Mesenteric fat pad (tissue), 1 donor: ENCODE measurements at places on chromosomes 1 and 21. TPM values are rescaled to one million over a fixed set of nuclear protein-coding genes. Genes with fewer than 3 reads are reported as not detected.

DNA sequence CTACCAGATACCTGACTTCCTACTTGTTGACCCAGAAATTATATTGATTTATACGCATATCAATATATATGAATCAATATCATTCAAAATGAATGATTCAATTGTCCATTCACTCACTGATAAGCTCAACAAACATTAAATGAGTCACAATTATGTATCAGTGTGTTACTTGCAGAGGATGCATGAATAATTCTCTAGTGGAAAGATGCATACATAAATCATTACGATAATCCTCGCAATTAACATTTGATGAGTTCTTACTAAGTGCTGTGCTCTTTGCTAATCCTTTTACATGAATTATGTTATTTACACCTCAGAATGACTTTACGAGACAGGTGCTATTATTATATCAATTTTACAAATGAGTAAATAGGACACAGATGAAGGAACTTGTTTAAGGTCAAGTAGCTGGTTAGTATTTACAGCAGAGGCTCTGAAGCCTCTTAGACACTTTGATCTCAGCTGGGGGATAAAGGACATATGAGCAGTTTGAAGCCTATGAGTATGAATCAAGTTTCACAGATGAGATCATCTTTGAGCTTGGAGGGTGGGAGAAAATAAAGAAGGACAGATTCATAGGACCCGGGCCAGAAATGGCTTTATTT lies 112.8 kb upstream of the ADAMTS5 start:
- DNase-seq, result no peak

GRCh38 chr1:232174306-232174705 lies 455.6 kb downstream of the SIPA1L2 start:
- DNase-seq, result no peak

- DNase-seq, result no peak
Observed at GRCh38 chr1:6580119-6580592, 362 bp downstream of the ZBTB48 start.

DNA sequence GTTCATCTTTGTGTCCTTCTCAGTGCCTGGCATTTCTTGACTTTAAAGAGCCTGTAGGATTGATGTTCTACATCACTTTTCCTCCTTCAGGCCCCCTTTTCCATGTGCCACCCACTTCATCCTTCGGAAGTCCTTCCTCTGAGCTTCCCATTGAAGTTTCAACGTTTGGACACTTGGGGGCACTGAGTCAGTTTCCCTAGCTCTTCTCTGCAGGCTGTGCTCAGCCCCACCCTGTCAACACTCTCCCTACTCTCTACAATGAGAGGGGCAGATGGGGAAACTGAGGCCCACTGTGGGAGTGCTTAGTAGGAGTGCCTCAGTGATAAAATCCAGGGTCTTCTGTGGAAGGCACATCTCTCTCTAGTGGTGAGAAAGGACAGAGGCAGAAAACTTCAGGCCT lies 11.9 kb downstream of the KCNJ10 start:
- no peak for DNase-seq

- no peak for DNase-seq
Observed at GRCh38 chr1:9086796-9087195, 17.4 kb upstream of the SLC2A5 start.

DNA sequence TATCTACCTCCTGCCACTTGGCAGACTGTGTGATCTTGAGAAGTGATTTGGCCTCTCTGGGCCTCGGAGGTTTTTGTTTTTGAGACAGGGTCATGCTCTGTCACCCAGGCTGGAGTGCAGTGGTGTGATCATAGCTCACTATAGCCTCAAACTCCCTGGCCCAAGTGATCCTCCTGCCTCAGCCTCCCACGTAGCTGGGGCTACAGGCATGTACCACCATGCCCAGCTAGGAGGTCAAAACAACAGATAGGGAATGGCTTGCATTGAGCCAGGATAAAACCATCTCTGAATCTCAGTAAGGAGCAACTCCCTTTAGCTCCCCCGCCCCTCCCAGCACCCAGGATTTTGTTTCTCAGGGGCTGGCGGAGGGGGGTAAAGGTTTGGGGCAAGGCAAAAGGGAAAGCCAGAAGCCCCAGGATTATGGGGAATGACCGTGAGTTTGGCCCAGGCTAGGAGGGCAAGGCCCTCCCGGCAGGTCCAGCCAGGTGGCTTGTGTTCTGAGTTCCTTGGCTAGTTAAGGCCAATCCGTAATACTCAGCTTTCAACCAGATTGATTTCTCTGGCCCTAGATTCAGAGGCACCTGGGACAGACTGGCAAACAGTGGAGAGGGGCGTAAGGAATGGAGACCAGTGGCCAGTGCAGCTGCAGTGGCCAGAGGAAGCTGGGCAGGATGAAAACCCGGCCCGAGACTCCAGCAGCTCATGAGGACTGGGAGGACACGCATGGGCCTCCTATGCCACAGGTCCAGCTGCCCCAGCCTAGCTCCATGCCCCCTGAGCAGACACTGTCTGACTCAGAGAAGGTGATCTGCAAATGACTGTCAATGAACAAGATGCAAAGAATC lies 130.1 kb downstream of the DMRTB1 start:
- DNase-seq, result peak; percentile 73

GRCh38 chr1:39153684-39154083 lies 50.8 kb upstream of the MACF1 start:
- no peak for DNase-seq

DNA sequence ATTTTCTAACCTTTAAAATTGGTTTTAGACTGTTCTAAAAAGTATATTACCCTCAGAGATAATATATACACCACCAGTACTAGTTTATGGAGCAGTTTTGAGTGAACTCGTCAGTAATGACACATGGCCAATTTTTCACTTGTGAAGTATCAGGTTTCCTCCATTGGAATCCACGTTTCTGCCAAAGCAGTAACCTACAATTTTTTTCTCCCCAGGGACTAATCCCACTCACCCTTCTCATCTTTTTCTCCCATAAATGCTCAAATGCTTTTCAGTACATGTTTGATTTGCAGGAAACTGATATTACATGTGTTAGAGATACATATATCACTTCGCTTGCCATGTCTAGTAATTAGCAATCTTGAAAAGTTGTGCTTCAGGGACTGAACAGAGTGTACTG lies 94.1 kb downstream of the COL24A1 start:
- DNase-seq, result no peak

GRCh38 chr1:222539951-222540597 lies 7.8 kb downstream of the HHIPL2 start:
- no peak for DNase-seq

DNA sequence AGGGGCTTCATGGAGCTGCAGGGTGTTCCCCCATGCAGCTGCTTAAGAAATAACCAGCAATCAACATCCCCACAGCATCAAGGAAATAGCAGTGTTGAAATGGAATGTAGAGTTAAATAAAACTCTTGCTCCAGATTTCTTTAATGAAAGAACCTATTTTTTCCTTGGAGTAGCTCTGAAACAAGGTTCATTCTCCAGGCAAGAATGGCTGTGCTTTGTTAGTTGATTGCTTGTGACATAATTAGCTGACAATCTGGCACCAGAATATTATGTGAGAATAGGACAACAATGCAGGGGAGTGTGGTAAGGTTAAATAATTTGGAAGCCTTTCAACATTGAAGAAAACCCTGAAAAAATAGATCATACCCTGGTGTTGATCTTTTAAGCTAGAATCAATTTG lies 254.2 kb upstream of the RRP15 start:
- DNase-seq, result no peak

DNA sequence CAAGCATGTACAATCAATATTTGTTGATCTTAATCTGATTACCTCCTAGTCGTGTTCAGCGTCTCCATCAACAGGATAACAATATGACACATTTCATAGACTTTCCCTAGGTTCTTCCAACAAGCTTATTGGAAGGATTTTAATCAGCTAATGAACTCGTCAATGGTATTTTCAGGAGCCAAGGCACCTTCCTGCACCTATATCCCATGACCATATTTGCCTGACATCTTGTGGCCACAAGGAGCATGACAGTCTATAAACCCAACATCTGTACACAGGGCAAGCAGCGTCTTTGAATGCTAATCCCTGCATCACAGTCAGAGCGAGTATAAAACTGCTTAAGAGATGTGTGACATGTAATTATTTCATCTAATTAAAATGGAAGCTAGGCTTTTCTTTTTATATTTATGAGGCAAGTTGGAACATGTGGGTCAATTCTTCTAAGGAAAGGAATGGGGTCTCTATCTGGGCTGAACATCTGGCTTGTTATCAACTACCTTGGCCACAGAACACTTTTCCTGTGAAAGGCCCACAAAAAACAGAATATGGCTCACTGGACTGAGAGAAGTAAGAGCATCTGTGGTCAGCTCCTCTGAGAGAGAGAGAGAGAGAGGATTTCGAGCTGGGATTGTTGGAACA lies 388.8 kb downstream of the NTNG1 start:
- no peak for DNase-seq

- no peak for DNase-seq
Observed at GRCh38 chr1:49111931-49112330, 335.2 kb upstream of the BEND5 start.

DNA sequence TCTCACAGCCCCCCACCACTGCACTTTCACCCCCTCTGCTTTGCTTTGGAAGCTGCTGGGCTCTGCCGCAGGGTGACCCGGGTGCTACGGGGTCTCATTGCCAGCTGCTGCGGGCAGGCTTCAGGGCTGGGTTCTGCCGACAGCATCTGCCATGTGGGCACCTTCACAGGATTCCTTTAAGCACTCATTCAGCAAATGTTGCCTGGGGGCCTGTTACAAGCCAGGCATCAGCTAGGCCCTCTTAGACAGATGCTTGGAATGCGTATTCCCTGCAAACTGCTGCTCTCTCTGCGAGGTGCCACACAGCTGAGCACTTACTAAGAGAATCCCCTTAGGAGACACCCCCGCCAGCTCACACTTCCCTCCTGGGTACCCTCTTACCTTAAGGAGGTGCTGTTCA lies 29.2 kb downstream of the COL16A1 start:
- no peak for DNase-seq

GRCh38 chr1:207001492-207002245 lies 30.9 kb downstream of the C1orf116 start:
- no peak for DNase-seq

GRCh38 chr1:51342591-51343206 lies 12.3 kb upstream of the TTC39A start:
- no peak for DNase-seq

- DNase-seq, result no peak
Observed at GRCh38 chr1:159008744-159009188, 941 bp upstream of the IFI16 start.

- DNase-seq, result no peak
Observed at GRCh38 chr1:208238710-208239472, 5.3 kb downstream of the PLXNA2 start.

GRCh38 chr1:36760081-36760480 lies 274.2 kb downstream of the GRIK3 start:
- peak; percentile 75 for DNase-seq

- DNase-seq, result no peak
Observed at GRCh38 chr21:40685141-40685540, 161.8 kb downstream of the DSCAM start.

GRCh38 chr1:11847667-11848372 lies at the start of gene NPPA:
NPPA (minus strand) TSS chr1:11847783; CDS start chr1:11847684, 99 bp downstream.
- DNase-seq, result no peak

DNA sequence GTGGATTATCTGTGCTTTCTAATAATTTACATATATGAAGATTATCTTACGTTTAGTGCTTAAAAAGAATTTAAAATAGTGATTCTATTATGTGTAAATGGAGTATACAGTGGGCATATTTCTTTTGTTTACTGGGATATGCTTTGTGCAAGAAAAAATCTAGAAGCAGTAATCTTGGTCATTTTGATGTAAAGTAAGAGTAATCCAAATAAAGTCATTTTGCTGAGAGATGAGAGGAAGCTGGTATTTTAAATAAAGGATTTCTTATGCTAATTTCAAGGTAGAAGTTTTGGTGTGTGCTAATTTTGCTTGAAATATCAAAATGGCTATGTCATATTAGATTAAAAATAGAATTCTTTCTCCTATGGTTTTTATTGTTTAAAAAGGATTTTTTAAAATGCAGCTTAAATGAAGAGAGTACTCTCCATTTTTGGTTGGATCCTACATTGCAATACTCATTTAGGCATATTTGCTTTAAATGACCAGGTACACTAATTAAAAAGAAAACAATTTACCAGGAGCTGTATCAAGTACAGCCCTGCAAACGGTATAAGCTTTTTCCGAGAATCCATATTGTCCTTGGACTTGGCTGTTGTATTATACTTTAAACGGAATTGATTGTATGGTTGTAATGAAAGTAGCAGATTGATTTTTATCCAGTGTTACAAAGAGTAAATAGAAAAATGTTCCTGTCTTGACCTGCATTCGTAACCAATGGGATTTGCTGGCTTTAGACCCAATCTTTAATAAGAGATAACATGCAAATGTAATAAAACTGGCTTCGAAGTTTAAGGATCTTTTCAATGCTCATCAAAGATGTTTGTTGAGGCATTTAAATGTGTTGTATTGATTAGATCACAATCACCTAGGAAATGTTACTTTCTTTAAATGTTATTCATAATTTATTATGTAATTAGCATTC lies 574.7 kb downstream of the USP25 start:
- no peak for DNase-seq

DNA sequence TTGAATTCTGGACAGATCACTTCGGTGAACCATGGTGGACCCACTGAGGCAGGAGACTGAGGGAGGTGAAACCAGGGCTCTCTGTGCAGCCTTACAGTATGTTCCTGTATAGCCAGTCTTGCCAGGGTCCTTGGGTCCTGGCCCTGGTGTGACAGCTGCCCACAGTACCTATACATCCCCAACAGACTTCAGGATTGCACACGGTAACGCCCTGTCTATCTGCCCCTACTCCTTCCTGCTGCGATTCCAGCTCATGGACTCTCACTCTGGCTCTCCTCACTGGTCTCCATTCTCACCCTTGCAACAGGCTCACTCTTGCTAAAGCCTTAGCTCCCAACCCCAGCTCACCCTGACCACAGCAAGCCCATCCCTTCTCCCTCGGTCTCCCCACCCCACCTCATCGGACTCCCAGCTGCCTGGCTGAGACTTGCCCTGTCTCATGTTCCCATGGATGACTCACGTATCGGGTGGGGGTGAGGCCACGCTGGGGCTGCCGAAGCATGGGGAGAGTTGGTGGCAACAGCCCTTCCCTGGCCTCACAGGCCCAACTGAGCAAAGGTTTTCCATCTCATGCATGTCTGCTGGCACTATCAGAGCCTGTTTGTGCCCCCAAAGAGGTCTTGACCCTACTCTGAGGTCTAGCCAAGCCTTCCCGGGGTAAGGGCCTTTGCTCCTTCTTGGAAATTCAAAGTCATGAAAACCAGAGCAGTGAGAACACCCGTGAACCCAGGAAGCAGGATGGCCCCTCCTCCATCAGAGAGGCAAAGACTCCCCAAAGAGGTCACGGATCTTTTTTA lies 7.1 kb downstream of the PHLDA3 start:
- DNase-seq, result no peak

The NBPF6 gene
- not detected for total RNA-seq

The MIXL1 gene
- total RNA-seq, result not detected

The DPH2 gene
- 23.2 TPM for total RNA-seq

The C4BPB gene
- 2.6 TPM for total RNA-seq

The TAL1 gene
- 11.0 TPM for total RNA-seq
